ENCODE measurements at places on chromosomes 3 and 15.
A peak's percentile ranks its signal among the peaks of the same experiment; 100 is the strongest.

GRCh38 chr15:67042551-67043142 lies 22.8 kb upstream of the SMAD3 start:
- no peak for DNase-seq

DNA sequence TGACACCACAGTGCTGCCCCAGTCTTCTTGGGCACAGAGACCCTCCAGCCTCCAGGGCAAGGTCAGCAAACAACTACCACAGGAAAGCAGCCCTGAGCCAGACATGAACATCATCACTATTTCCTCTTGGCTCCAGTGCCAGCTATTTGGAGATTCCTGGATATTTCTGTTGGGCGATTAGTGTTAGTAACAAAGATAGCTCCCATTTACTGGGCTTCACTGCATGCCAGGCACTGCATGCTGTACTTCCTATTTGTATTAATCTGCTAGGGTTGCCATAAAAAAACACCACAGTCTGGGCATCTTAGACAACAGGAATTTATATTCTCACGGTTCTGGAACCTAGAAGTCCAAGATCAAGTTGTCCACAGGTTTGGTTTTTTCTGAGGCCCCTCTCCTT lies 255.1 kb upstream of the STT3B start:
- DNase-seq: no peak

DNA sequence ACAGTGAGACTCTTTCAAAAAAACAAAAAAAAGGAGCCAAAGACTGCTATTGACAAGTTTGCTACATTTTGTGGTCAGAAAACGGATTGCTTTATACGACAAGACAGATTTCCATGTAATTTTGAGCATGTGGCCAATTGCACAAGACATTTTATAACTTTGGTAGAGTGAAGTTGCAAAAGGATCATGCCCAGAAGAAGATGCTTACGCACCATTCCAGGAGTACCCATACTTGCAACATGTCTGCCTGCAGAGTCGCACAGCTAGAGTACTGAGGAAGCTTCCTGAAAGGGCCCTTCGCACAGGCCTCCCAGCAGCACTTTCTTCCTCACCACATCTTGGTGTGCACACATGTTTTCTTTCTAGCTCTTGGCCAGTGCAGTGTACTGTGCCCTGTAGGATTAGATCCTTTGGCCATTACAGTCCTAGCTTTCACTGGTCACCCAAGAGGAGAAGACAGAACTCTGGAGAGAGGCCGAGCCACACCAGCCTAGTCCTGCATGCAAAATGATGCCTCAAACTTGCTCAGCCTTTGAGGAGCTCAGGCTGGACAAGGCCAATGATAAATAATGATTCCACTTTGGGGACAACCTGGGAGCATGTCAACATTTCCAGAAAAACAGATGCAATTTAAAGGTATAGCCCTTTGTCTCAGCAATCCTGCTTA lies 11.7 kb downstream of the CHDH start:
- no peak for DNase-seq

- no peak for DNase-seq
Measured at GRCh38 chr3:122800706-122801237, 5.9 kb downstream of the SLC49A4 start.

- DNase-seq: no peak
Measured at GRCh38 chr3:154766765-154767503, 313.2 kb upstream of the MME start.

DNA sequence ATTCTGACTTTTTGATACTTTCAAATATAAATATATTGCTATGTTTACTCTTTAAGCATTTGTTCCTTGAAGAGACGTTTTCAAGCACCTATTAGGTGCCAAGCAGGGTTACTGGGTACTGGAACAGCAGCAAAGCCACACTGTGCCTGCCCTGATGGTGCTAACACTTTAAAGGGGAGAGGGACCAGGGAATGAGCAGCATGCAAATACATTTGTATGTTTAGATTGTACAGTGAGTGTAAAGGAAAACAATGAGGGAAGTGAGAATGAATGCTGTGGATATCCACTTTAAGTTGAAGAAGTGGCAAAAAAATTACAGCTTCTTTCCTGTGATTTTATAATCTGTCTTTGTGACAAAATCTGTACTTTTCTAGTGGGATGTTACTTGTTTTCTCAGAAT lies 400.2 kb upstream of the ATP11B start:
- DNase-seq: no peak

- DNase-seq: no peak
Measured at GRCh38 chr3:126107203-126107939, 23.4 kb upstream of the SLC41A3 start.

- DNase-seq: no peak
Measured at GRCh38 chr15:82979726-82980125, 6.3 kb upstream of the RAMAC start.

- no peak for DNase-seq
Measured at GRCh38 chr3:4985330-4986174, 6.3 kb downstream of the BHLHE40 start.

GRCh38 chr15:99616773-99617342 lies 51.1 kb downstream of the MEF2A start:
- no peak for DNase-seq

DNA sequence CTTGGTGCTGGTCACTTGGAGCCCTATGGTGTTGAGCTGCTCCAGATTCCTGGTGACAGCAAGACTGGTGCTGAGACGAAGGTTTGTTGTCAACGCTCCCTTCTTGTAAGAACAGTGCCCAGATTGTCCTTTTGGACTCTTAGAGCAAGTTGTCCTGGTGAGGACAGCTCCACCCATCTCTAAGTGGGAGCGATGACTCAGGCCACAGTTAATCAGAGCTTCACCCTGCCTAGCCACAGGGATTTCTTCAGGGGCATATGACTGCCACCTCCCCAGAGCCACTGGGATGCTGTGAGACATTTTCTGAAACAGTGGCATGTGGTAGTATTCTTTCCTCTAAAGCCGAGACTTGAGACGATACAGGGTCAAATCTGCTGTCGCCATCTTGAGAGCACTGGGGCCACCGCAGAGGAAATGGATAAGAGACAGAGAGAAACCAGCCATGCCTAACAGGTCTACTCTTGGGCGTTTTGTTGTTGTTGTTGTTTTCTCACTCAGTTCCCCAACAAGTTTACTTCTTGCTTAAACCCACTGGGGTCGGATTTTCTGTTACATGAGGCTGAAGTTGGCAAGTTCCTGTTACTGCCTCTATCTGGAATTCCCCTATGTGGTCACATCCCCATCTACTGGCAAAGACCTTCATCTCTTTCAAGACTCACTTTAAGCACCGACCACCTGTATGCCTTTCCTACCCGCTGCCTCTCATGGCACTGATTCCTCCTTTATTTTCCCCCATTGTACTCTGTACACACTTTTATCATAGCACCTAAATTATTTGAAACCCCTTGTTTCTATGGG lies 16.0 kb upstream of the PCOLCE2 start:
- no peak for DNase-seq

- DNase-seq: no peak
Measured at GRCh38 chr3:105365391-105366325, 1.1 kb upstream of the ALCAM start.

DNA sequence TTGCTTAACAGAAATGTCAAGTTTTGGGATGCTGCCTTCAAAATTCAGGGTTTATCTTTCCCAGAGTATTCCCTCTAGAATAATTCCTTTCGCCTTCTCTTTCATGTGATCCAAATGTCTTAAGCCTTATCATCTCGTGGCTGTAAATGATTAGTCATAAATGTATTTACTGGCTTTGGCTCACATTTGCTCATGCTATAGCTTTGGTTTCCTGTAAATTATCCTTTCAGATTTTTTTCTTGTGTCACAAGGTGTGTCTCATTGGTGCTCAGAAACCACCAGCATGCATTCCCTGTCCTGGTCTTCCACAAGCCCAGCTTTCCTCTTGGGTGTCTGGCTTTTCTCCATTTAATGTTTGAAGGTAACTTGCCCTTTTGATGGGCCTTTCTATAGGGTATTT lies 692.7 kb upstream of the ALCAM start:
- no peak for DNase-seq

- DNase-seq: peak; percentile 24
Measured at GRCh38 chr15:42056934-42057798, 36.3 kb upstream of the PLA2G4E start.

DNA sequence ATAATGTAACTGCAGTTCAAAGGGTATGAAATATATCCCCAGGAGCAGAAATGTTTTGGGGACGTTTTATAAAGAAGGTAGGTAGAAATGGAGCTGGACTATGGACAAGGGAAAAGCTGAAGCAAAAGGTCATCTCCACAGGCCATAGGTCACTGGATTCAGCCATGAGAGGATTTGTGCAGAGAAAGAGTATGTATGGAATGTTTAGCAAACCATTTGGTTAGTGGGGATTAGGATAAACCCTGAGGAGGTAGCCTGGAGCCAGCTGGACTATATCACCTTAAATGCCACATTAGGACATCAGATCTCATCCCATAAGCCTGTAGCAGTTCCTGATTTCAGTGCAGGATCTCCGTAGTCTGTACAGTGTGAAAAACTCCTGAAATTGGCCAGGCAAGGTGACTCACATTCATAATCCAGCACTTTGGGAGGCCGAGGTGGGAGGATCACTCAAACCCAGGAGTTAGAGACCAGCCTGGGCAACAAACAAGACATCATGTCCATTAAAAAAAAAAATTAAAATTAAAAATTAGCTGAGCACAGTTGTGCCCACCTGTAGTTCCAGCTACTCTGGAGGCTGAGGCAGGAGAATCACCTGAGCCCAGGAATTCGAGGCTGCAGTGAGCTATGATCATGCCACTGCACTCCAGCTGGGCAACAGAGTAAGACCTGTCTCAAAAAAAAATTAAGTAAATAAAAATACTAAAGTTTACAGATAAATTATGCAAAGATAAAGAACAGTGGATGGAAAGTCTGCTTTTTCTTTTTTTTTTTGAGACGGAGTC lies 4.7 kb downstream of the IP6K1 start:
- DNase-seq: no peak

- no peak for DNase-seq
Measured at GRCh38 chr3:179949412-179949811, 87.3 kb downstream of the PEX5L start.

GRCh38 chr3:127784865-127785710 lies 37.2 kb downstream of the MGLL start:
- no peak for DNase-seq

DNA sequence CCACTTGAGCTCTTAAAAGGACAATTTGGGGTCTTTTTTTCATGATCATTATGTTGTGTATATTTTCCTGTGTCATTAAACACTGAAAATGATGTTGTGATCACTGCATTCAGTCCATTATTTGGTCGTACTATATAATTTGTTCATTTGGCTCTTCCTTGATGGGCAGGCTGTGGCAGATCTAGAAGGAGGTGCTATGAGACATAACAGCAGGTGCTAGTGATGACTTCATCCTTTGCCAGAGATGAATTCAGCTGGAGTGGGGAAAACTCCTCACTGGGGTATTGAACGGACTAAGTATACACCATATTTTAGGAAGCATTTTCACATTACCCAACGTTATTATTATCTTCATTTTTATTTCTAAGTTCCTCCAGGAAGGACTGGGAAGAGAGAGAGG lies 12.0 kb downstream of the CMTM7 start:
- DNase-seq: no peak

GRCh38 chr3:279325-279724 lies 82.8 kb downstream of the CHL1 start:
- DNase-seq: no peak

- no peak for DNase-seq
Measured at GRCh38 chr15:89566621-89567294, 8.5 kb upstream of the TICRR start.

DNA sequence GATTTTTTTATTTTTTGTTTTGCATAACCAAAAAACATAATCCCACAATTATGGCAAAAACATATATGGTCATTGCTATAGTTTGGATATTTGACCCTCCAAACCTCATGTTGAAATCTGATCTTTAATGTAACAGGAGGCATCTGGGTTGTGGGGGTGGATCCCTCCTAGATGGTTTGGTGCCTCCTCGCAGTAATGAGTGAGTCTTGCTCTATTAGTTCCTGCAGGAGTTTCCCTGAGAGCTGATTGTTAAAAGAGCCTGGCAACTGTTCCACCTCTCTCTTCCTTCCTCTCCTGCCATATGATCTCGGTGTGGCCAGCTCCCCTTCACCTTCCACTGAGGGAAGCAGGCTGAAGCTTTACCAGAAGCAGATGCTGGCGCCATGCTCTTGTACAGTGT lies 33.2 kb upstream of the TRIM59 start:
- DNase-seq: no peak

DNA sequence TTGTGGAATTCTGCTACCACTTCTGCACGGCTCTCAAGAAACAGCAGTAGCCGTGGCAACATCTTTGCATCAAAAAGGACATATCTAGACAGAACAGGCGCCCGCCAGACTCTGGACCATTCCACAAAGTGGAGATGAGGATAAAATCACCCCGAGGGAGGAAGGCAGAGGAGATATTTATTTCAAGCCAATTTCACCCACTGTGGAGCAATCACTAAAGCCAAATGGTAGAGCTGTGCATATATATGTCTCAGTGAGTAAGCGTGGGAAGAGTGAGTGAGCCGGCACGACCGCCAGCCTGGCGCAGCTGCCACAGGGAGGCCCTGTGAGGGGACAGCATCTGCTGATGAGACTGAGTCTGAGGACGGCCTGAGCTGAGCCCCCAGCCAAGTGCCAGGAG lies 111.3 kb downstream of the MEGF11 start:
- DNase-seq: no peak

DNA sequence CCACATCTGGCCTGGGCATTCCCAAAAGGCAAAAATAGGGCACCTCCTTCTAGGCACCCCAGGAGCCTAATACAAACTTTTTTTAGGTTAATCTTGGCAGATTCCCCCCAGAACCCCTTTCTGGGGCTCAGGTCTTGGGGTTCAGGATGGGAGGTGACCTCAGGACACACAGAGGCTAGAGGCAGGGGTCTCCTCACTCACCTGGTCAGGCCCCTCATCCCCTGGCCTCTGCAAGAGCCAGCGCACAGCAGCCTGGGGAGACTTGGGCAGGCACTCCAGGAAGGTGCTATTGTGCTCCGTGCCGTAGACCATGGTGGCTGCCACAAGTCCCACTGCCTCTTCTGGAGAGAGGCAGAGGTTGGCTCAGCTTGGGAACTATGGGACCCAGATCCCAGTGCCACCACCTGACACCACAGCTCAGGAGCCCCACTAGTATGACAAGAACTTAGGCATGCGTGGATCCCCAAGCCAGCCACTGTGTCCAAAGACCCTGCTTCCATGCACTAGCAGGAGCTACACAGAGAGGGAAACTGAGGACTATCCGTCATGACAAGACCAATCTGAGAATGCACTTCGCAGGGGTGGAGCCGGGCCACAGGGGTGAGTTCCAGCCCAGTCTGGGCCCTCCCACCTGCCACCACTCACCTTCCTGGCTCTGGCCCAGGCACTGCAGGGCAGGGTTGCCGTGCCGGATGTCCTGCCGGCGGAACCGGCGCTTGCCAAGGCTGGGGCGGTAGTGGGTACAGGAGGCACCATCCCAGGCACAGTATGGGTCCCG lies 7.4 kb downstream of the SEMA3G start:
- no peak for DNase-seq

GRCh38 chr3:17133632-17134545 lies 249.1 kb downstream of the PLCL2 start:
- DNase-seq: no peak

- peak; percentile 62 for DNase-seq
Measured at GRCh38 chr3:170037463-170038433, at the start of gene GPR160. GPR160 (plus strand) TSS chr3:170037995; CDS start chr3:170083973, 45,978 bp downstream.

DNA sequence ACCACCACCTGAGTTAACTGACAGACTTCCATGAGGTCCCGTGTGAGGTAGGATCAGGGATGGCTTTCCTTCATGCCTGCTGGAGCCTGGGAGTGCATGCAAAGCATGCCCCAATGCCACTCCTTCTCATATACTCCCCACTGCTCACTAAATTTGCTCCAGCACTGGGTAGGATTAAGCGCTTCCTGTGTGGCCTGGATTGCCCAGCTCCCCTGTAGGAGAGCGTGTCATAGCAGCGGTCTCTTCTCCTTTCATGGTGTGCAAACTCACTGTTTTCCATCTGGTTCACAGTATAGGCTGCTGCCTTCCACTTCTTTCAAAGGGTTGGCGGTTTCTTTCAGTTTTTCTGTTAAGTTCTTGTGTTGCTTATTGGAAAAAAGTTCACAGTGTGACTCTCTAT lies 34.1 kb upstream of the ABI3BP start:
- no peak for DNase-seq
